ENCODE measurements at places on chromosomes 2 and 18.

DNA sequence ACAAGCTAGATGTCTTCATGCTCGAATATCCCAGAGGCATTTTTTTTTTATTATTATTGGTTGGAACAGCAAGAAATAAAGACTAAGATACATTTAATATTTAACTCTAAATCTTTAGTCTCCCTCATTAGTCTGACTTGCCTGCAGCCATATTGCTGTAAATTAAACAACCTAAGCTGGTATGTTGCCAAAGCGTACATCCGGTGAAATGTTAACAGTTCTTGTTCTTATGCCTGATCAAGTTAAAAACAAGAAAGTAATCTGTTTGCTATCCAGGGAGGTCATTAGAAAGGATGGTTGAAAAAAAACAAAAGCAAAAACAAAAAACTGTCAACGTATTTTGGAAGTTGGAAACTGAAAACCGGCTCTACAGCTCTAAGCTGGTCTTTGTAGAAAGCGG, 125.9 kb upstream of the NABP1 start:
- DNase-seq: no peak

DNA sequence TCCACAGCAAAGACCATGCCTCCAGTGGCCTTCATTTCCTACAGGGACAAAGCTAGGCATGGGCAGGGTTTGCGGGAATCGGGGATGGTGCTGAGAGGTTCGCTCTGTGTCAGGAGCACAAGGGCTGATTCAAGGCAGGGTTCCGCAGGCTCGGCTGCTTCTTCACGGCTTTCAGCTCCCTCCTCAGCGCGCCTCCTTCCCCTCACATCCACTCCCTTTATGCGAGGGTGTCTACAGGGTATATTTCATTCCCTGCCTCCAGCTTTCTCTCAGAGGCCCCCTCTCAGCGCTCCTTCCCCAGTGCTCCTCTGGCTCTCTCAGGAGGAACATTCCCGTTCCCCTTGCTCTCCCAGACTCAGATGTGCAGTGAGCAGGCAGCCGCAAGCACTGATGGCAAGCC, 78.7 kb upstream of the ASB18 start:
- DNase-seq: no peak

GRCh38 chr2:32780961-32781360, 153.1 kb downstream of the TTC27 start:
- DNase-seq: no peak

GRCh38 chr18:13371689-13372418, 153.3 kb downstream of the LDLRAD4 start:
- no peak for DNase-seq

DNA sequence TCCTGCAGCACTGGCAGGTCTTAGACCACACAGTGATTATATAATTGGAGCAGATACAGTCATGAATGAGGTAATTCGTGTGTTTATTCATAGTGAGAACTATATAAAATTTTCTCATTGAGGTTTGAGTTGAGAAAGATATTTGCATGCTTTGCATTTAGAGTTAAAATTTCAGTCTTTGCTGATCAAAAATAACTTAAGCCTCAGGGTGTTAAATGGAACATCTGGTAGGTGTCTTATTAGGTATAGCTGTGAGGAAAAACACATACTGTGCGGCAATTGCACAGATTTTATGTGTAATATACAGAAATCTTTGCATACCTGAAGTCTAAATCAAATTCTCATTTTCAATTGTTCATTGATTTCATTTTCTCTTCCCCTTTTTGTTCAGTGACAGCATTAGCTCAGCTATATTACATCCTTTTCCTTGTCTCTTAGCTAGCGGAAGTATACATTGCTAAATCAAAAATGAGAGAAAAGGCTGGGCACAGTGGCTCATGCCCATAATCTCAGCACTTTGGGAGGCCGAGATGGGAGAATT, 21.2 kb downstream of the GORASP2 start:
- DNase-seq: no peak

DNA sequence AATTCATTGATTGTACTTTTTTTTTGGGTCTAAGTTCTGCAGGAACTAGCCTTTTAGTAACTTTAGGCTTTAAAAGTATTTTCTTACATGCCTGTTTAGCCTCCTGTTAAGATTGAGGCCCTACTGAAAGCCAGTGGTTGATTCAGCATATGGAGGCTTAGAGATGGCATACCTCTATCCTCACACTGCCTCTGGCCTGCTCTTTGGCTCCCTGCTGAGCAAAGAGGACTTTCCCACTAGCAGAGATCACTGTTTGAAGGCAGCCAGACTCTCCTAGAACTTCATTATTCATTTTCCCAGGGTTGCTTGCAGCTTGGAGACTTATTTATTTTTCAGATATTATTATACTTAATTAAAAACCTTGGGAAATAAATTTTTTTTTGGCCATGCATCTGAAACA, 405.6 kb upstream of the MEX3C start:
- DNase-seq: peak; percentile 3

GRCh38 chr18:68219872-68220271, 495.0 kb downstream of the TMX3 start:
- no peak for DNase-seq

GRCh38 chr2:275466-275865, 10.7 kb downstream of the ACP1 start:
- no peak for DNase-seq

- no peak for DNase-seq
Measured at GRCh38 chr2:122737429-122738077, 982.1 kb downstream of the TSN start.

- peak; percentile 63 for DNase-seq
Measured at GRCh38 chr2:203650860-203651613, 55.4 kb upstream of the CD28 start.

- DNase-seq: no peak
Measured at GRCh38 chr18:48562075-48562474, 23.2 kb downstream of the CTIF start.

DNA sequence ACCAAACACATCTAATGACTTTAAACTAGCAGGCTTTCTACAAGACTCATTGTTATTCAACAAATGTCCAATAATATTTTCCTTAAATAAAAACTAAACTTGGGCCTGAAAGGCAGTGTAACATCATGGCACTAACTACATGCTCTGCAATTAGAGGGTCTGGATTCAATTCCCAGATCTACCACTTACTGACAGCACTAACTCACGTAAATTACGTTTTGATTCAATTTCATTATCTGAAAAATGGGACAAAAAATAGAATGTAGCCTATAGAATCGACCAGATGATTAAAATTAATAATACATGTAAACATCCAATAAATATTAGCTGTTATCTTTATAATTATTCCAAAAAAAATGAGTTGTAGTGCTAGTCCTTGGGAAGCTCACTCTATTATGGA, 98.0 kb upstream of the DDX18 start:
- no peak for DNase-seq

GRCh38 chr2:27833931-27834330, 56.3 kb downstream of the RBKS start:
- no peak for DNase-seq
